Erythroblast (primary cell): ENCODE measurements at places on chromosomes 7 and 10.

DNA sequence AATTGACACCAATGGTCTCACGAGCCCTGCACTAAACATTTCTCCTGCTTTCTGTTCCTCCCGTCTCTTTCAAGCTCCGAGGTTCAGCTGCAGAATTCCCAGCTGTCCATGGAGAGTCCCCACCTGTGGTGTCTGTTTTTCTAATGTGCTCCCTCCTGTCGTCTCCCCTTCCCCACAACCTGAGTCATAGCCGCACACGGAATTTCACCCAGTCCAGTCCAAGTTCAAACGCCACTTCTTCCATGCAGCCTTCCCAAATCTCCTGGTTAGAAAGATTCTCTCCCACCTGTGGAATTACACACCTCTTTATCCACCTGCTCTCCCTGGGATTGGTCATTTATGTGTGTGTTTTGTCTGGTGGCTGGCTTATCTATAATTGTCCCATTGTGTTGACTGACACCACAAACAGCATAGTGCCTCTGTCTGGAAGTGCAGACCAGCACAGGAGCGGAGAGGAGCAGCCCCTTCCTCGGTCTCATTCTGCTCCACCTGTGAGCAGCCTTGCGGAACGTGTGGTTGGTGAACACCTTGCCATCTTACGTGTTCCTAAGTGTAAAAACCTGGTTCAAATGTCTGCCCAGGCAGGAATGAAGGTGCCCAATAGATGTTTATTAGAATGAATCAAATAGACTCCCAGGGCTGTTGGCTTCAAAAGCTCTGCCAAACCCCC is 3.3 kb upstream of the DIP2C start:
- no peak for DNase-seq

DNA sequence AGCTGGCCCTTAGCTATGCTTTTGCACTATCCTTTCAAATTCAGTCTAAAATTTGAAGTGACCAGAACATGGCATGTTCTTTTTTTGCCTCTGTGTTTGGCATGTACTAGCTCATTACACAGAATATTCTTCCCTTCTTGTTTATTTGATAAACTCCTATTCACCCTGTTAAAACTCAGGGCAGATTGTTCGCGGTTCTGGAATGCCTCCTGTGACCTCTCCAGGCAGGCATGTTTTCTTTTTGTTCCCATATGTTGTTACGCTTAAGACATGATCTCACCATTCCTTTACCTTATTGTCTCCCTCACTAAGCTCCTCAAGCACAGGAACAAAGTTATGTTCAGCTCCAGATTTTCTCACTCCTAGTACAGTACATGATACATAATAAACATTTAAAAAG is 181.7 kb downstream of the CCSER2 start:
- DNase-seq: no peak

- DNase-seq: no peak
Observed at GRCh38 chr10:52011118-52011517, 303.0 kb upstream of the DKK1 start.

- DNase-seq: no peak
Observed at GRCh38 chr7:45624392-45624760, 50.2 kb downstream of the ADCY1 start.

DNA sequence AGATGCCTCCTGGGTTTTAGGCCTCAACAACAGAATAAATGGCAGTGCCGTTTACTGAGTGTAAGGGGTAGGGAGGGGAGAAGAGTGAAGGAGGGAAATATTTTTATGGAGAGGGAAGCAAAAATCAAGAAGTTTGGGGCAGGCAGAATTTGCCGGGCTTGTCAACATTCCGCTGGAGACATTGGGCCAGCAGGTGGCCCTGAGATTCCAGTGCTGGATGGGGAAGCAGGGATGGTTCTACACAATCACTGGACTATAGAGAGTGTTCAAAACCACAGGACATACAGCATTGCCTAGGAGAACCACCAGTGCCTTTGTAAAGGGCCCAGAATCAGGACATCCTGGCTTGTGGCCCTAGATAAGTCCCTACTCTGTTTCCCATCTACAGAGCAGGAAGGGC is 598.6 kb upstream of the MGMT start:
- DNase-seq: no peak

- no peak for DNase-seq
Observed at GRCh38 chr7:136230210-136230609, 253.1 kb upstream of the MTPN start.

DNA sequence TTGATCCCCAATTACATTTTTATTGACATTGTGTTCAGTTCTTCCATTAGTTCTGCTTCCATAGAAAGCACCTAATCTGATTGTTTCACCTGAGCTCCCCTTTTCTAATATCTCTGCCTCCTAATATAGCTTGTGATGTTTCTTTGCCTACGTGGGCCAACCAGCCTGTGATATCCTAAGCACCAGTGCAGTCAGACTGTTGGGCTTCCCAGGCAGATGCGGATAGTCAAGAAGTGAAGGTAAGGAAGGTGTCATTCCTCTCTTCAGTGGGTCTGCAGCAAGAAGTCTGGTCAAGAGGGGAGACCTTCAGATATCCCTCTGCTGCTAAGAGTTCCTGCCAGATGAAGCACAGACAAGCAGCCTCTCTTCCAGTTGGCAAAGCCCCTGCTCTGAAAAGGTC is 16.2 kb upstream of the DGKI start:
- no peak for DNase-seq

GRCh38 chr10:76206797-76207352 is 775.5 kb downstream of the LRMDA start:
- no peak for DNase-seq

DNA sequence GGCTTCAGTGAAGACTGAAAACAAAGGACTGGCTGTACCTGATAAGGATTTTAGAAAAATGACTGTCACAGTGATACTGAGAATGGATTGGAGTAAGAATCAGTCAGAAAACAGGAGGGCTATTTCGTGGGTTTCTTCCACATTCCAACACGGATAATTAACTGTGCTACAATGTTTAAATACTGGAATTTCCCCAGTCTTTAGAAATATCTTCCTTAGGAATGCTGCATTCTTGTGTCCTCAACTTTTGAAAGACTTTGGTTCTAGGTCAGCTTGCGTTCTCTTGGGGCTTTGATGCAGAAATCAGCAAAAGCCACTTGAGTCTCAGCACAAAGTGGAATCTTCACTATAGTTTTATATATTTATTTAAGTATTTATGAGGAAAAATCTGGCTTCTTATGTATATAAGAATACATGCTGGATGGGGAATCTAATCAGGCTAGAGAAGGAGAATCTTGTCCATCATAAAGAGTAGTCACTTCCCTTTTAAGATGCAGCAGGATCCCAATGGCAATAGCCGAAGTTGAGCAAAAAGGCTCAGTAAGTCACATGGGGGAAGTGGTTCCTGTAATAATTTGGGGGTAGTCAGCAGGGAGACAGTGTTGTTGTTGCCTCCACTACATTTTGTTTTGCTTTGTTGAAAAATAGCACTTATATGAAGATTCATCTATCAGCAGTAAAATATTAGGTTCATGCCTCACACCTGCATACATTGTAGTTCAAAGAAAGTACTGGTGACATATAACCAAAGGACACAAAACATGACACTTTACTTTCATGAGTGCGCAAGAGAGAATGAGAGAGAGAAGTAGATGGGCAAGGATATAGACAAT is 86.0 kb downstream of the CH25H start:
- DNase-seq: no peak

DNA sequence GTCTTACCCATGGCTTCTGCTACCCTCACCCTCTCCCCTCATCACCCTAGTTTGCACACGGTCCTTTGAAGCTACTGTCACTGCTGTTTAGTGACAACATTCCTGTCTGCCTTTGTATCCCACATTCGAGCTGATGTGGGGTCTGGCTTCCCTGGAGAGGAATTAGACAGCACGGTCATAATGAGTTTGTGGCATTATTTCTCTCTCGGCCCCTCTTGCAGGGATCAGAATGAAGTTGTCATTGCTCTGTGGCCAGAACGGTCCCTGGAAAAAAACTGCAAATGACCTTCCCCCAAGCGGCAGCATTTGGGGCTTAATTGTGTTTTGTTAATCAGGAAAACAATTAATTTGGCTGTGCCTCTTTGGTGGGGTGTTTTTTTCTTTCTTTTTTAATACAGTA is 317.2 kb upstream of the PODXL start:
- no peak for DNase-seq

- no peak for DNase-seq
Observed at GRCh38 chr10:125093199-125093973, 67.0 kb downstream of the CTBP2 start.

DNA sequence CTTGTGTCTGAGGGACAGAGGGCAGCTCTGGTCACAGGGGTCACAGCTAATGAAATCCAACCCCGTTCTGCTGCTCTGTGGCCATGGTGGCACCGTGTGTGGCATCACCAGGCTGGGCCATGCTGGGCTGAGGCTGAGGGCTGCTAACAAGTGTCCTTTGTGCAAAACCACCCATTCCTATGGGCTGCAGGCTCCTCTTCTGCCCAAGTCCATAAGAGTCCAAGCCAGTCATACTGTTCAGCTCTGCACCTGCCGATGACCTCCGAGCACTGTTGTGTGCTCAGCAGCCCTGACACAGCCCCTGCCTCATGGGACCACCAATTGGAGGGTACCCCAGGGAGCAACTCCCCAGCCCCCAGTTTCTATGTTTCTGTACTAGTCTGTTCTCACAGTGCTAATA is 133.1 kb downstream of the WDR11 start:
- no peak for DNase-seq

DNA sequence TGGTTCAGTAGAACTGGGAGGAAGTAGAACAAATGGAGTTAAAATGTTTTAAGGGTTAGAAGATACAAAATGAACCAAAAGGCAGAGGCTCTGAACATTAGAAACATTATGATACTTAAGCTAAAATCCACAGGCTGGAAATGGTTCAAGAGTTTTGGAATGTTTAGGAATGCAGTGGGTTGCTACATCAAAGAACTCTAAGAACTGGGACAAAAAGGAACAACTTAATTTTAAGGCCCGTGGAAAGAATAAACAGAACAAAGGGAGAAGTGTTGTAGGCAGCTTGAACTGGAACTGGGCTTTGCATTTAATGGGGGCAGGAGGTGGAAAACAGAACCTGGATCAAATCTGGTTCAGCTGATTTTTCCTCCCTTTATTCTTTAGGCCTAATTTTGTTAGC is 3.5 kb upstream of the C7orf25 start:
- no peak for DNase-seq

DNA sequence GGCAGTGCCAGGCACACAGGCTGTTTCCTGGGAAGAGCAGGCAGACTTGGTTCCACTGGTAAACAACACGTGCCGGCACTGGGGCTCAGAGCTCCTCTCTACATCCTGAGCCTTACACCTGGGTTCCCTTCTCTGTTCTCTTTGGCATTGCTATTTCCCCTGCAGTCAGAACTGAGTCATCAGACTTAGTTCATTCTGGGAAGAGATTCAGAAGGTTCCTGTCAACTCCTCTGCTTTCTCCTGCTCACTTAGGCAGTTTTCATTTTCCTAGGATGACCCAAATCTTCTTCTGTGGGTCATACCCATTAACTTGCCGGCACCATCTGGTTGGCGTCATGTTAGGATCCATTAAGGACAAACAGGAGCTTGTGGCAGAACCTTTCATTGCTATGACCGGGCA is 33.4 kb upstream of the LRRC18 start:
- no peak for DNase-seq
